ENCODE measurements at places on chromosomes 12 and 14. TPM values are rescaled to one million over a fixed set of nuclear protein-coding genes. Genes with fewer than 3 reads are reported as not detected.

DNA sequence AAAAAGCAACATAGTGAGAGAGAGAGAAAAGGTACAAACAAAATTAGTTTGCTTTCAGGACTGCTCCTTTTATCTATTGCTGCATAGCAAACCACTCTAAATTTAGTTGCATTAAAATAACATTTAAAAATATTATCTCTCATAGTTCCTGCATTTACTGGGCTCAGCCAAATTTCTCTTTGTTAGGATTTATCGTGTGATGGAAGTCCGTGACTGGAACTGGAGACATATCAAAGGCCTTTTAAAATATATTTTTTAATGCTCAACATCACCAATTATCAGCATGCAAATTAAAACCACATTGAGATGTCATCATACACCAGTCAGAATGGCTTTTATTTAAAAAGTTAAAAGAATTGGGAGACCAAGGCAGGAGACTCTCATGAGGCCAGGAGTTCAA, 107.6 kb upstream of the SYT1 start:
- DNase-seq, result no peak

- DNase-seq, result no peak
These were observed 3.5 kb upstream of the HCFC2 start for GRCh38 chr12:104060791-104061190.

Gene CYP46A1
- 0.04 TPM for total RNA-seq

Gene TEX52
- not detected for total RNA-seq

Gene OR6C2
- not detected for total RNA-seq

DNA sequence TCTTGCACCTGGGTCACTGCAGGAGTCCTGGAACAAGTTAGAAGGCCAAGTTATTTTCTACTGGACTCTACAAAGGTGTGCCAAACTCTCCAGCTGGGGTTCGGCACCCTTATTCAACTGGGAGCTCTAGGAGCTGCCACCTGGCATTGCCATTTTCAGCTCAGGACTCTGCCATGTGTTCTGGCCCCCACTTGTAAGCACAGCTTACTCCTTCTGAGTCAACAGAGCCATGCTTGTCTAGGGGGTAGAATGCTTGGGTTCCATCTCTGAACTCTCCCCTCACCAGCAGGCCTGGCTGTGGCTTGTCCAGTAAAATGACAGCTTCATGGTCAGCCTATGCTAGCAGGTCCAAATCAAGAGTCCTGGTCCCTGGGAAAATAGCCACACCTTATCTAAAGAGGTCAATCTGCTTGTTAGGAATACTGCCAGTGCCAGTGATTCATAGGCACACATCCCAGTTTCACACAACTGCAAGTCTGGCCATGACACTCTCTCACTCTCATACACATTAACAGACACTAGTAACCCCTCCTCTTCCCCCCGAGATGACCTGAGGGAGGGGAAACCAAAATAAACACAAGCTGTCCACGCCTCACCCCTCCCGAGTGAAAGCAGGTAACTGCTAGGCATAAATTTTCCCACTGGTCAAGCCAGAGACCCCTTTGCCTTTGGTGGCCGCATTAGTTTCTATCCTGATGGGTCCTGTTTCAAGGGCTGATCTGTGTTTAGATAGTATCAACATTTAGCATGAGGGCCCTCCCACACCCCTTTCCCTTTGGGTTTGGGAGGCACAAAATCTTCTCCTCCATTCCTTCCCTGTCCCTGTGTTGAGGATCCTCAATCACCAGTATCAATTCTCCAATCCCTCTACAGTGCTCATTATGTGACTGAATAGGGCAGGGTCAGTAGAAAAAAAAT, 182.3 kb upstream of the GZMB start:
- DNase-seq, result no peak

DNA sequence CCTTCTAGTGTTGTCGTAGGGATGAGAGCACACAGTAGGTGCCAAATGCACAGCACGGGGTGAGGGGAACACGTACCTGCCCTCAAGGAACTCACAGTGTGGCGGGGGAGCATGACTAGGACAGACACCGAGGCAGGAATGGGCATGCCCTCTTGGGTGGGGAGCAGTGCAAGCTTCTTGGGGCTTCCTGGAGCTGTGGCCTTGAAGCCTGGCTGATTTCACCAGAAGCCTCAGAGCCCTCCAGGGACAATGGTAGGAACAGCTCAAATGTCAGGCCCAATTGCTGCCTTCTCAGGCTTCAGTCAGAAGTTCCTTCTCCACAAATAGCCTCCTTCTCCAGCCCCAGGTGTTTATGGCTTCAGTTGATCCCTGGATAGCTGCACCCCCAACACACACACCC, 43.4 kb downstream of the TEAD4 start:
- no peak for DNase-seq

DNA sequence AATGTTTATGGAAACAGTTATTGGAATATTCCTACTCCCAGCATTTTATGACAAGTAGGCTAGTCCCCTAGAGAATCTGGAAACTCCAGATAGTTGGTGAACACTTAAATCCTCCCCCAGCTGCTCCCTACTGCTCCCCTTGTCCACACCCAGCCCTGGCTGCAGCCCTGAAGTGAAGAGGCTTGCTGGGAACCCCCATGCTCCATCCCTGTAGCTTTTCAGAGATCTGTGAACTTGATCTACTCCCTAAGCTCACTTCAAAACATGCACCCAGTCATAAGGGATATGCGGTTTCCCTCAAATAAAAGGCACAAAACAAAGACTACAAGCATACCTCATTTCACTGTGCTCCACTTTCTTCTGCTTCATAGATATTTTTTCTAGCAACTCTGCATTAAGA, 33.2 kb downstream of the EGLN3 start:
- DNase-seq, result no peak

Gene EEA1
- 4.3 TPM for total RNA-seq

DNA sequence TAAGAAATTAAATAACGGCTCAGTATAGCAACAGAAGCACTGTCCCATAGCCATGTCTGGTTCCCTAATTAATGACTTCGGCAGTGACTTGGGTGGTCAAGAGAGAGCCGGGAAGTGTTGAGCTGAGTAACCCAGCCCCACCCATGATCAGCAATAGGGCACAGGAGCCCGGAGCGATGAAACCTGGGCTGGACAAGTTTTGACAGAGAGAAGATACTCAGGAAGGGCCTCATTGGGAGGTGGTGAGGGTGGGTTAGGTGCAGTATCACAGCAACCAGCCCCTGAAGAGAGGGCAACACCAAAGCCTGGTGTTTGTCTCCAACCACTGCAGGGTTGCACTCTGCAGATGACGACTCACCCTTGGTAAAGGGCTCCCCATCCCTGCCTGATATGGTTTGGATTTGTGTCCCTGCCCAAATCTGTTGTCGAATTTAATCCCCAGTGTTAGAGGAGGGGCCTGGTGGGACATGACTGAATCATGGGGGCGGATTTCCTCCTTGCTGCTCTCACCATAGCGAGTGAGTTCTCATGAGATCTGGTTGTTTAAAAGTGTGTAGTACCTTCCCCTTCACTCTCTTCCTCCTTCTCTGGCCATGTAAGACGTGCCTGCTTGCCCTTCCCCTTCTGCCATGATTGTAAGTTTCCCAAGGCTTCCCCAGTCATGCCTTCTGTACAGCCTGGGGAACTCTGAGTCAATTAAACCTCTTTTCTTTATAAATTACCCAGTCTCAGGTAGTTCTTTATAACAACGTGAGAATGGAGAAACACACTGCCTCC, 124.9 kb upstream of the MED13L start:
- DNase-seq, result no peak

DNA sequence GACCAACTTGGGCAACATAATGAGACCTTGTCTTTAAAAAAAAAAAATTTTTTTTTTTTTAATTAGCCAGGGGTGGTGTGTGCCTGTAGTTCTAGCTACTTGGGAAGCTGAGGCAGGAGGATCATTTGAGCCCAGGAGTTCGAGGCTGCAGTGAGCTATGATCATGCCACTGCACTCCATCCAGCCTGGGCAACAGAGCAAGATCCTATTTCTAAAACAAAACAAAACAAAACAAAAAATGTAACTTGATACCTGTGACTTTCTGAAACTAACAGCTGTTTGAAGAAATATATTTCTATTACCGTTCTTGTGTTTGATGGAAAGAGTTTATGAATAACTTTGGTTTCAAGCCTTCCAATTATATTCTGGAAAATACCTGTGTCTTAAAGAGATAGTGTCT, 1.7 kb upstream of the ACACB start:
- no peak for DNase-seq

DNA sequence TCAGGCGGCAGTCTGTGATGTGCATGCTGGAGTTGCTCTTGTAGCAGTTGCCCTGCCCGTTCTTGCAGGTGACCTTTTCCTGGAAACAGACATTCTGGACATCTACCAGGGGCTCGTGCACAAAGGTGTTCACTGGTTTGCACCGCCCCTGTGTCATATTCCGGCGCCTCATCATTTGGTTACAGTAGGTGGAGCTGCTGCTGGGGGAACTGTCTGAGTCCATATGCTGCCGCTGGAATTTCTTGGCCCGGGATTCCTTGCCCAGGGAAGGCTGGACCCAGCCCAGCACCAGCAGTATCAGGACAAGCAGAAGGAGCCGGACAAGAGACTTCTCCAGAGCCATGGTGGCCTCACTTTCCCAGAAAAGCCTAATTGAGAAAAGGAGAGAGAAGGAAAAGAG, 918 bp downstream of the RNASE1 start:
- no peak for DNase-seq

GRCh38 chr12:70529647-70530046, 107.6 kb downstream of the PTPRB start:
- no peak for DNase-seq

DNA sequence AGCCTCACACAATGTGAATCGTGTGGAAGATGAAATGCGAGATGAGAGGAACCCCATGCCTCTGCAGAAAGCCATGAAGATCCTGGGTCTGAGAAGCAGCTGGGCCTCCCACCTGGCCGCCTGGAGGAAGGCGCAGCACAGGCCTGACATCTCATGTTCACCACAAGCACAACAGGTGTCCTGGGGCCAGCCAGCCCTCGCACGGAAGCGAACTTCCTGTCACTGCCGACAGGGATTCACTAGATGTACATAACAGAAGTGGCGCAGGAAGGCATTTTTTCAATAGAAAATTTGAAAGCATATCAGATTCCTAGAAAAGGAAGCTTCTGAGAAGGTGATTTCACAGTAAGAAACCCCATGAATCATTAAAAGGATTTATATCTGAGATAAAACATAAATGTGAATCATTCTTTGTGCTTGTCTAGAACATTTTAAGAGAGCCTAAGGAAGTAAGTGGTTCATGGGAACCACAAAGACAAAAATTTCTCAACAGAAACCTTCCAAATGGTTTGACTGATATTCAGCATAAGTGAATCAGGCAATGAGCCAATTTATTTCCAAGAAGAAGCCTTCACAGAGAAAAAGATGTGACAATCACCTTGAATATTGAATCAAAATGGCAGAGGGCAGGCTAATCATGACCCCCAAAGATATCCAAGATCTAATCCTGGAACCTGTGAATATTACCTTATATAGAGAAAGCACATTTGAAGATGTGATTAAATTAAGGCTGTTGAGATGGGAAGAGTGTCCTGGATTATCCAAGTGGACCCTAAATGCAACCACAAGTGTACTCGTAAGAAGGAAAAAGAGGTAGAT, 311.9 kb downstream of the DUSP6 start:
- no peak for DNase-seq

GRCh38 chr14:74401504-74402241, 24.3 kb downstream of the SYNDIG1L start:
- peak; percentile 86 for DNase-seq

Gene CLEC9A
- not detected for total RNA-seq

DNA sequence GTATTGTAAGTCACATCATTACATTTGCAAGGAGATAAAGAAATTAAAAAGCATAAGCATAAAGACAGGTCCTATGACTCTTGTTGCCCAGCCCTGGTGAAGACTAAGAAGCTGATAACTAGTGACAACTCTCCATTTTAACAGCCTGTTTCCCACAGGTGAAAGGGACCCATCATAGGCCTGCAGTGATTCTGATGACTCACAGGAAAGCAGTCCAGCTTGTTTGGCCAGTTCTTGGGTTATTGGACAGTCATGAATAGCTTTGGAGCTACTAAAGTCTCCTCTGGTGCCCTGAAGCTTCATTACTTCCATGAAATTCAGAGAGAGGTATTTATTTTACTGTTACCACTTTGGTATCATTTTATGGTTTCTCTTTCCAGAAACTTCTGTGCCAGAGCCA, 55.5 kb upstream of the DYRK2 start:
- no peak for DNase-seq

DNA sequence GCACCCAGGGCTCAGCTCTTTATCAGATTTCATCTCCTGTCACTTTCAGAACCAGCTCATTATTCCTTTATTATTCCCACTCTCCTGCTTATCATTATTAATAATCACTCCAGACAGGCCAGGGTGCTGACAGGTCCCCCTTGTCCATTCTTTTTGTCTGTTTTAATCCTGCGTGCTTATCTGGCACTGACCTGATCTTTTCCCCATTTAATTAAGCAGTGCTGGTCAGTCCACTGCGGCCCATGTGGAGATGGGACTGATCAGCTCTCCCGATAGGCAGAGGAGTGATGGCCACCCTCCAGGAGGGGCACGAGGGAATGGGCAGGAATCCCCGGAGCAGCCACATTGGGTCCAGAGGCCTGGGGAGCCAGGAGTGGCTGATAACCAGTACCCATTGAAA, 55.5 kb upstream of the GPATCH2L start:
- DNase-seq, result no peak

- DNase-seq, result no peak
These were observed 1247.3 kb upstream of the FLRT2 start for GRCh38 chr14:84282618-84283017.

Gene ZBTB25
- 3.9 TPM for total RNA-seq

Gene ATL1
- total RNA-seq, result 1.9 TPM

DNA sequence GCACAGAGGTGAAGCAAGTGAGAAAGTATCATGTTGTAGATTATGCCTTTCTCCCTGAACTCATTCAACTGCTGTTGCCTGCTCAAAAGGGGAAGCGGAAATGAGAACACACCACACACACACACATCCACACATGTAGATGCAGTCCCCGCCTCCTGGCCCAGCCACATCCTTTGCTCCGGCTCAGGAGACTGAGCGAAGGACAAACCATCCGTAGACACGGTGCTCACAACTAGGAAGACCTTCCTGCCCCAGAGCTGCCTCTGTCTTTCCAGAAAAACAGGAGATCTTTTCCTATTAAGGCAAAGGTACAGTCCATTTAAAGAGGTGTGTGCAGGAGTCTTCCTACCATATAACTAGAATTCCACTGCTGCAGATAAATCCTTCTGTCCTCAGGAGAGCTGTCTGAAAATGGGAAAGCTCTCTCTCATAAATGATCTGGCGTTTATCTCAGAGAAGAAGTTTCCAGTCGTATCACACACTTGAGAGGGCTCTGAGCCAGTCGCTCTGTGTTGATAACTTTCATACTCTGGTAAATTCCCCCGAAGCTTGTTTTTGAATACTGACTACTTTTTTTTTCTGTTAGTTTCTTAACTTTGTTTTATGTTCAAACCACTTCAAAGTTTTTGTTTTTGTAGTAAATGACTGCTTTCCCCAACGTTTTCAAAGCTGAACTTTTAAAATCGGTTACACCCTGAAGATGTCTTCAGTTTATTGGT, at the start of gene TESPA1:
Gene TESPA1, minus strand, starts transcription at position 105 of the 719 bp plus-strand sequence. CDS start 10,200 bp downstream, outside the sequence.
- no peak for DNase-seq

Gene BBOF1
- total RNA-seq, result 0.31 TPM

Gene ACSS3
- 18.3 TPM for total RNA-seq

Gene KRT6C
- not detected for total RNA-seq

Gene GLI1
- total RNA-seq, result 13.1 TPM

Data from H7 (cell line).